ENCODE measurements at places on chromosomes 11 and 22.
A peak's percentile ranks its signal among the peaks of the same experiment; 100 is the strongest.

DNA sequence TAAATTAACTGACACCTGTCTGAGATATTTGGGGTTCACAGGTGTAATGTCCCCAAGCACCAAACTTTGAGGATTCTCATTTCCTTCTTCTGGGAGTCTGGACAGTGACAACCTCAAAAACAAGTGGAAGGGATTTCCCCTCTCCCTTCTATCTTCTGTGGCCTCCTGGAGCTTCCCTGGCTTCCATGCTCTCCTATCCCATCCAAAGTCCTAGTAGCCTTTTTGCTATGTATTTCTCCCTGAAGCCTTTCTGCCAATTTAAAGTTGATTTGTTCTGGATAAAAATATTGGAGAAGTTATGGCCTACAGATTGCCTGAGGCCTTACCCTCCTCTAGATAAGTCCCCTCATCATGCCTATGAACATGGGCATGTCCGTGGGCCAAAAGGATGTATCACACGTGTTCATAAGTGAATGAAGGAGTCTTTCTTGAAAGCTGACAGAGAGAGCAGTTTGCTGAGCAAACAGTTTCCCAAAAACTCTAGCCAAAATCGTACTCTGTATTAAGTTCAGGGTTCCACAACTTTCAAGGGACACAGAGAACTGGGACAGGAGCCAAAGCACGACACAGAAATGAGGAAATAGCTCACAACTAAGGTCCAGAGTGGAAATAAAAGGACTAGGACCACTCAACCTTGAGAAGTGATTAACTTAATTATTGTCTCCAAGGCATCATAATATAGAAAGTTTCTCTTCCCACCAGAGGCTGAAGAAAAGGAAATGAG is 6.7 kb downstream of the HEPACAM start:
- DNase-seq, result no peak

DNA sequence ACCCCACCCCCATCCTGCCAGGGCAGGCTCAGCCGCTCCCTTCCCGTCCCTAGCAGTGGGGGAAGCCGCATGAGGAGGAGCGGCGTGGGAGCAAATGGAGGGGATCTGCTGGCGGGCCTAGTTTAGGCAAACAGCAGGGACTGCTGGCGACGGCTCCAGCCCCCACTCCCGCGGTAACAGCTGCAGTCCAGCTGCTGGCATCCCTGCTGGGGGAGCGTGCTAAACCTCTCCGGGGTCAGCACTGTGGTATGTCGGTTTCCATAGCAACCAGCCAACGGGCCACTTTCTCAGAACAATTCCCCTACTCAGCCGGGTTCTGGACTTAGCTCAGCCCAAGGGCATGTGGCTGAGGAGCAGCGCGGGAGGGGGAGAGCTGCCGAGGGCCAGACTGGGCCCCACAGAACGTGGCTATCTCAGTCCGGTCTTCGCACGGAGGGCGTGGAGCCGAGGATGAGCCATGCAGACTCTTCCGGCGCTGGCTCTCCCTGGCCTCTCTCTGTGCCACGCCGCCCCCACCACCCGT is 98.8 kb downstream of the PKNOX2 start:
- peak; percentile 100 for DNase-seq

GRCh38 chr11:75481223-75481921 is 44.4 kb downstream of the GDPD5 start:
- DNase-seq, result no peak

- DNase-seq, result no peak
These were observed 9.7 kb downstream of the TUB start for GRCh38 chr11:8090756-8091155.

DNA sequence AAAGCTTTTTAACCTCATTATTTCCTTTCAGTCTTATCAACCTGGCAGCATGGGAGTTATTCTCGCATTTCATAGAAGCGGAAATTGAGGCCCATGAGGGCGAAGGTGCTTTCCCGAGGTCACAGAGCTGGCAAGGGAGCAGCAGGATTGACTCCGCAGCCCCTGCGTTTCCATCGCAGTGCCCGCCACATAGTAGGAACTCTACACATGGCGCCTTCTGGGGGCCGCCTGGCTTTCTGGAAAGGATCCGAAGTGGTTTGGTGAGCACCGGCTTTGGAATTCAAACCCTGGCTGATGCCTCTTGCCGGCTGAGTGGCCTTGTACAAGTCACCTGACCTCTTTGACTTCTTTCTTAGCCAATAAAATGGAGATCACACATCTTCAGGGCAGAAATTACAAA is 93.4 kb downstream of the CEP164 start:
- no peak for DNase-seq

DNA sequence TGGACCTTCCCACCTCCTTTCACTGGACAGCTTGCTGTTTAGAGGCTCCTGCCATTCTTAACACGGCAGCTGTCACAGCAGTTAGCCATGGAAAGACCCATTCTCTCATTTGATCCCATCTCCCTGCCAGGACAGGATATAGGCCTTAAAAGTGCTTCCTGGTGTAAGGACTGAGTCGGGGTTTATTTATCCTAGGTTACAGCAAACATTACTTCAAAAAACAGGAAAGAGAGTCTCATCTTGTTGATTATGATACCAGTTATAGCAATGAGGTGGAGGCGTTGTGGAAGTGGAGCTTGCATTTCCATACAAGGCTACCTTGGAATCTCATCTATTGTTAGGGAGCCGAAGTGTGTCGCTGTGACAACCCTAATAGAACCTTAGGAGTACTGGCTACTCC is 17.4 kb upstream of the ETS1 start:
- no peak for DNase-seq

- no peak for DNase-seq
These were observed 63.5 kb downstream of the CSTPP1 start for GRCh38 chr11:47000033-47000432.

All from AG04450 (cell line).